ENCODE measurements at places on chromosomes 5 and 9.

- no peak for DNase-seq
Measured at GRCh38 chr9:107705521-107705920, 216.0 kb upstream of the KLF4 start.

GRCh38 chr5:146025114-146025680 lies 80.2 kb downstream of the PLAC8L1 start:
- DNase-seq: no peak

DNA sequence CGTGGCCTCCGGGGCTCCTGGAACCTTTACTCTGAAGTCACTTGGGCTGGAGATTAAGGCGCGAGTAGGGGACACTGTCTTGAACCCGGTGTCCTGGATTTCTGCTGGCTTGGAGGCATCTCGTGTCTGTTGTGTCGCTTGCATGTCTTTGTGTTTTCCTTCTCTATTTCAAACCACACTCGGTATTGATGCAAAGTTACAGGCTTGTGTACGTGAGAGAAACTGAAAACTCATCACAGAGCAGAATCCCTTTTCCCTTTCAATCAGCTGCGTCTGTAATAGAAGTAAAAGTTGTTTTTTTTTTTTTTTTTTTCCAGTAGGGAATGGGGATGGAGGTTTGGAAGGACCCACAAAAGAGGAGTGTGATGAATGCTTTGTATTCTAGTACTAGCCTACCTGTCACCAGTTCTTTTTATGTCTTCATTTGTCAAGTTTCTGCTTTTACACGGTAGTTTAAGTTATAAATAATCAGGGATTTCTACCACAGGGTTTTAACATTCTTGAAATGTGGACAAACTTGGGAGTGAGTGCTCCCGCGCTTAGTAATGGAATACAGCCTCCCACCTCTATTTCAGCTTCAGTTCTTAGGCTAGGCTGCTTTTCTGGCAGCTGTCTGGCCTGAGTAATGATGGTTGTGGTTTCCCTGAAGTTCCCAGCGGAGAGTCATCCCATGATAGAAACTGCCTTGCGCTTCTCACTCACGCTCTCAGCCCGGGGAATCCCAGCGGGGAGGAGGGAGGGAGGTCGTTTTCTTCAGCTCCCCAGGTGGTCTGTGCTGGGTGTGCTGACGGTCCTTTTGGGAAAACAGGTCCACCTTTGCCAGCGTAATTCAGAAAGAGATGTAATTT lies 763 bp downstream of the TJP2 start:
- DNase-seq: peak; percentile 18

GRCh38 chr9:91273853-91274552 lies 87.7 kb downstream of the AUH start:
- peak; percentile 11 for DNase-seq

DNA sequence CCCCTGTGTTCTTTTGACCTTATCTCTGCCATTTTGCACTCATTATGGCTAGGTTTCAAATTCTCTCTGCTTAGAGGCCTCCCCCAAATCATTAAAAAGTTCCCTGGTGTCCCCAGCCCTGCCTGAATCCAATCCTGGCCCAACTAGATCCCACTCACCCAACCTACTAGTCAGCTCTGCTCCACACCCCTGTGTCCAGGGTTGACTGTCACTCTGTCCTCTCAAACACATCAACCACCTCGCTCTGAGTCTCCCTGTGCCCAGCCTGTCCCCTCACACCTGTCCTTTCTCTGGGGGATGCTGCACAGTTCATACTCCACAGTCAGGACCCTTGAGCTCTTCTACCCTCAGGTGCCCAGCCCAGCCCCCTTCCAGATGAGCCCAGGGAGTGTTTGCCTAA lies 154.2 kb upstream of the SV2C start:
- no peak for DNase-seq

DNA sequence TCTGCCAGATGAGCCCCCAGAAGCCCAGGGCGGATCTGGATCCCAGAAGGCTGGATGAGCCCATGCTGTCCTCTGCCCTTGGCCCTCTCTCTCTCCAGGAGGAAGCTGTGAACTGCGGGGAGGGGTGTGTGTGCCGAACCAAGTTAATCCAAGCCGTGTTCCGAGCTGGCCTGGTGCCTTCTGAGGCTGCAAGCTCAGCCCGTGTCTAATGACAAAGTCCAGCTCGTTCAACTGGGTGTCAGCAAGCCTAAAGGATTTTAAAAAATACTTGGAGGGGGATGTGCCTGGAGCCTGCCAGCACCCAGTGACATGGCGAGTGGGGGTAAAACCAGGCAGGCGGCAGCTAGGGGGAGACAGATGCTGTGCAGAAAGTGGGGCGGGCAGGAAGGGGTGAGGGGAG lies 8.0 kb downstream of the STC2 start:
- no peak for DNase-seq

- no peak for DNase-seq
Measured at GRCh38 chr5:5405441-5405840, 17.0 kb upstream of the ICE1 start.

GRCh38 chr9:137988051-137988450 lies 110.5 kb downstream of the CACNA1B start:
- DNase-seq: no peak
